Stimulated activated CD4-positive, alpha-beta T cell treated with anti-CD3 and anti-CD28 coated beads, Interleukin-12 subunit alpha, Interleukin-12 subunit beta, amount 100 ng/mL, for 48 hours (primary cell): ENCODE measurements at places on chromosomes 7 and 10.

GRCh38 chr10:72509941-72510340 lies 115.9 kb downstream of the MICU1 start:
- no peak for DNase-seq

DNA sequence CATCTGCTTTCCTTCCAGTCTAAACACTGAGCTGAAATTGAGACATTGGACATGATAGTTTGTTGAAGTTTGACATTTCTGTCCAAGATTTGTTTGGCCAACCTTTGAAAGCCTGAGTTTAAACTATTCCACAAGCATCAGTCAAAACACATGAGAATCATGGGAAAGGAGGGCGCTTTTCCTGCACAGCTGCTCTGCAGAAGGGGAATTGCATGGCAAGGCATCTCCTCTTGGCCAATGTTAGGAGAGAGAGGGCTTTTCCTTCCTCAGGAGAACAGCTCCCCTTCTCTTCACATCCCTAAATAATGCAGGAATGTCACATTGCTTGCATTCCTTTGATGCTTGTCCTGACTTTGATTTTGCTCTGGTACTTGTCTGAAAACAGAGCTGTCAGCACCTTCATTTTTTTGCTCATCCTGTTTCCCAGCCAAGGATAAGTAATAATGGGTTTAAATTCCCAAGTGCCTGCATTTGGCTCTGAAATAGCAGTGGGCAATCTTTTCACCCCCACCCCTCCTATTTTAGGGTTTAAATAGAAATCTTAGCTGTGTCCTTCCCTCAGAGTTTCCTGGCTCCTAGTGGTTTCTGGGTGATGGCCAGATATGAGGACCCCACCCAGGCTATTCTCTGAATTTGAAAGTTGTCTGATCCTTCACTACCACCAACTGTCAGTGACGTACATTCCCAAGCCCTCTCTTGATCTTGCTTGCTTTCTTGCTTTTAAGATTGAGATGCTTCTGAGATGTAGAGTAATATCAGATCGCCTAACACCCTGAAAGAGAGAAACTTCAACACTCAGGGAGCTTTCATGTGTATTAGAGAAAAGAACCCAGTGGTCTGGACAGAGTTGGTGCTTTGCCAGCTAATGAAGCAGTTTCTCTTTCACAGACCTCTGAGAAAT lies 75.2 kb upstream of the NPVF start:
- DNase-seq: no peak

DNA sequence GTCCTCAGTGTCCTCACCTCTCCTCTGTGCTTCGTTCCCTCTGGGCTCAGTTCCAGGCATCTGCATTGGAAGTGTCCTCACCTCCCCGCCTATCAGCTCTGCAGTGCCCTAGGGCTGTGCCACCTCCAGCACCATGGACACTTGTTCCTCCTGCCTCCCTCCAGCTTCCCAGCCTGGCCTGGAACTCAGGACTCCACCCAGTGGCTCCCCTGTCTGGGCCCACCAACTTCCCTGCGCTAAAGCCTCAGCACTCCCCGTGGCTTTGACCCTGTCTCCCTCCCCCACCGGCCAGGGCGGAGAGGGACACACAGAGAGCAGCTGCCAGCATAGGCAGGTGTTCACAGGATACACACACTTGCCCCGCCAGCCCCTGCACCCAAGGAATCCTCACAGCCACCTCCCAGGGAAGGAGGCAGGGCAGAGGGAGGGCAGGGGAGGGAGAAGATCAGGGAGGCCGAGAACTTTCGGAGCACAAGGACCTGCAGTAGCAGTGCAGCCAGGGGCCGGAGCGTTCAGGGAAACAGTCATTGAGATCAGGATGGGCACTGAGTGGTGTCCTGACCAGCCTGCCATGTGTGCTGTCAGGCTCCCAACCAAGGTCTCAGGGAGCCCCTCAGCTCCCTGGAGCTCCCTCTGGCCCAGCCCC lies 31.3 kb downstream of the ANXA8 start:
- no peak for DNase-seq

DNA sequence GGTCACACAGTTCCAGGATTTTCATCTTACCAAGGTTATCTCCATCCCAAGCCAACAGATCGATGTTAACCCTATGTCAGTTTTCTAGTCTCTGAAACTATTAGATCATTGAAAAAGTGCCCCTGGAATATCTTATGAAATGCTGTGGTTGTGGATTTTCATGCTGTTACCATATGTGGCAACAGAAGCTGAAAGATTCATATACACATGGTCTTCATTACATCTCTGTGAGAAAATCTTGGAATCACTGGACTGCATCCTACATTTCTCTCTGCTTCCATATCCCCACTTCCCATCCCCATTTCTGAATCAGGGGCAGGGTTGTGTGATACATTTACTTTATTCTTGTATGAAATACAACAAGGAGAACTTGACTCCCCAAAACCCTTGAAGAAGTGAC lies 146.1 kb downstream of the SLC16A9 start:
- no peak for DNase-seq

- no peak for DNase-seq
Observed at GRCh38 chr10:22049635-22050034, 46.1 kb upstream of the DNAJC1 start.

- no peak for DNase-seq
Observed at GRCh38 chr7:56092789-56093531, at the start of gene PHKG1. Gene PHKG1 (minus strand): TSS chr7:56092952. CDS start chr7:56088941, 4,011 bp downstream.

DNA sequence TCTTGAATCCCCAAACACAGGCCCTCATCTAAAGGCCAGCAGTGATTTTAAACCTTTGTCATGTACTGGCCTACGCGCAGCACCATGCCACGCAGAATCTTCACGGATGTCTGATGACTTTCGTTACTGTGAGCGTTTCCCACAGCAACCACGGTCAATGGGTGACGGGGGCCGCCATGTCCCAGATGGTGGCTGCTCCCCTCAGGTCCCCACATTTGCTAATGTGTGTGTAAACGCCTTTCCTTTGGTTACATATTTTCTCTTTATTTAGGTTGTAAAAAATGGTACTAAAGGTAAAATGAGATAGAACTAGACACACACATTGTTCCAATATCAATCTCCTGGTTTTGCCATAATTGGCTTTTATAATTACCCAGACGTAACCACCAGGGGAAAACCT lies 551.8 kb downstream of the DNAJB6 start:
- no peak for DNase-seq

DNA sequence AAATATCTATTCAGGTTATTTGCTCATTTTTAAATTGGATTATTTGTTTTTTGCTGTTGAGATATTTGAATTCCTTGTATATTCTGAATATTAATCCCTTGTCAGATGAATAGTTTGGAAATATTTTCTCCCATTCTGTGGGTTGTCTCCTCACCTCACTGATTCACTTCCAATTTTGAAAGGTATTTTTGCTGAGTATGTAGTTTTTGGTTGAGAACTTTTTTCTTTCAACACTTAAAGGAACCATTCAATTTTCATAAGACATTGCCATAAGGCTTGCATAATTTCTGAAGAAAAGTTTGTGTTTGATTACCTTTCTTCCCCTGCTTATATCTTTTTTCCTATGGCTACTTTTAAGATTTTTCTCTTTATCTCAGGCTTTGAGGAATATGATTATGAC lies 8.9 kb upstream of the SCRN1 start:
- DNase-seq: no peak

DNA sequence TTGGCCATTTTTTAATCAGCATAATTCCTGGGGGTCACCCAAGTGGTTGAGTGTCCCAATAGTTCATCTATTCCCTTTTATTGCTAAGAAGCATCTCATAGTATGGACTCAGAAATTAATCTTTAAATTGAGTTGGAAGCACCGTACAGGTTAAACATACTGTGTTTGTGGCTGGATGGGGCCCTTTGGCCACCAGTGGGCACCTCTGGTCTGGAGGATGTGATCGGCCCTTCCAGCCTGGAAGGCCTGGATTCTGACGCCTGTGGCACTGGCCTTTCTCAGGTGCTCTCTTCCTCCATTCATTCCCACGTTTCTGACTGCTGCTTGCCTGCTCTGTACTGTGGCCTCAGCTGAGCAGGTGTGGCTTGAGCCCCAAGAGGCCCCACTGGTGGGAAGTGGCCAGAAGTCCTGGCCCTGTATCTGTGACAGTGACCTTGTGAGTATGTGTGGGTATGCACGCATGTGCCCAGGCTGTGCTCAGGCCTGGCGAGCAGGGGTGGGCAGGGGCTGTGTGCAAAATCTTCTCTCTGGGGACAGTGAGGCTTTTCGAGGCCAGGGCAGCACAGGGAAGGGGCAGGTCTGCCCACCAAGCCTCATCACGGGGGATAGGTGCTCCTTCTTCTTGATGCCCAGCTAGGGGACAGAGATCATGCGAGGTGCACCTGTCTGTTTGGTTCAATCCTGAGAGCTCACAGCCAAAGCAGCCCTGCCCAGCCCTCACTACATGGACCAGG lies 30.1 kb downstream of the LDB3 start:
- DNase-seq: no peak

- DNase-seq: no peak
Observed at GRCh38 chr7:39609935-39610263, 13.5 kb upstream of the RALA start.

DNA sequence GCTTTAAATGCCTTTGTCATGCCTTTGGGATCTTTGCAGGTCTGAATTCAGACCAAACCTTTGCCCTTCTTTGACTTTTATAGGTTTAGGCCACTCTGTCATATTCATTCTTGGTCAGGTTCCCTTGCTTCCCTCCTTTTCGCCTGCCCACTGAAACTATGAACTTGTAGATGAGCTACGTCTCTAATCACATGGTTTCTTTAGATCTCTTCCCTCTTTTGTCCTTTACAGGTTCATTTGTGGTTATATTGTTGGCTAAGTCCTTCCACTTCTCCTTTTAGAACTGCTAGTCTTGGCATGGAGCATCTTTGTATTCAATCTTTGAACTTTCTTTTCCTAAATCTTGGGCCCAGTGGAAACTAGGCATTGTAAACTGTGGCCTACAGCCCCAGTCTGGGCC lies 104.0 kb upstream of the ZEB1 start:
- DNase-seq: no peak

DNA sequence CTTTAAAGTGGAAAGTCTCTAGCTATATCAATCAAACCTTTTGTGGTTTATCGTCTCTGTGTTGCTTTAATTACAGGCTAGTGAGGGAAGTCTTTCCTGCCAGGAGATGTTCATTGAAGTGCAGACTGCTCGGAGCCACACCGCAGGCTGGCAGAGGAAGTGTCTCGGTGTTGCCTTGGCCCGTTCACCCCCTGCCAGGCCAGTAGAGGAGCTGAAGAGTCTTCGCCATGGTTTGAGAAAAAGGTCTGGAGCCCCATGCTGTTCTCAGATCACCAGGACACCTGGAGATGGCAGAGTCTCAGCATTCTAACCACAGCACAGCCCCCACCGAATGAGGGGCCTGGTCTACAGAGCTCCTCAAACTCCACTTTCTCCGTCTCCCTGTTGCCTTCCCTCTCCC lies 275.9 kb upstream of the PLPP4 start:
- DNase-seq: no peak

- DNase-seq: no peak
Observed at GRCh38 chr7:48537561-48537960, 366.3 kb downstream of the ABCA13 start.

GRCh38 chr7:75880242-75880641 lies 1.4 kb downstream of the RHBDD2 start:
- DNase-seq: no peak

- peak; percentile 73 for DNase-seq
Observed at GRCh38 chr10:132387764-132388210, 9.2 kb upstream of the PWWP2B start.

- no peak for DNase-seq
Observed at GRCh38 chr7:31875424-31875823, 188.4 kb downstream of the PPP1R17 start.

DNA sequence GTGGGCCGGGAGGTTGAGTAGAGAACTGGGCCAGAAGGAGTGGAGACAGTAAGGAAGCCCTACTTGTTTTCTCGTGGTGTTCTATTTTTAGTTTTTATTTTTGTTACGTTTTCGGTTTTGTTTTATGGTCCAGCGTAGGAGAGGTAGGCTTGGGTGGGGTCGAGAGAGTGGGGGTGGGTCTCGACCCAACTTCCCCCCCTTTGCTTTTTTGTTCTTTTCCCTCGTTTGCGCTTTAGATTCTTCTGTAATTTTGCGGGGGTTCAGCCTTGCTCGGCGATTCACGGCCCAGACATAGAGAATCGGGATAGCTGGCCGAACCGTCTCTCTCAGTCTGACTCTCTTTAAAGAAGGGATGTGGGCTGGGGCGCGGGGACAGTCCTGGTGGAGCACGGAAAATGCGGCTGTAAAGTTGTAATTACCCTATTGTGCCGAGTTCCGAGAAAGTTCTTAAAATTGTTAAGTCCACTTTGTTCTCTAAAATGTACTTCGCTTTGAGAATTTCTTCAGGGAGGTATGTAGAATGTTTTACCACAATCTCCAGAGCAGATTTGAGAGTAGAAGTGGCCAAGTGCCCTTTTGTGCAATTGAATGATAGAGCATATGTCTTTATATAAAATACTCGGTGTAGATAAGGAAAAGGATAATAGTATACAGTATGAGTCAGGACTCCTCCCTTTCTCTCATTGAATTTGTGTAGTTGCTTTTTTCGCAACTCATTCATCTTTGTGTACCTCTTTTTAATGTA lies 816 bp downstream of the DMTF1 start:
- DNase-seq: peak; percentile 32

DNA sequence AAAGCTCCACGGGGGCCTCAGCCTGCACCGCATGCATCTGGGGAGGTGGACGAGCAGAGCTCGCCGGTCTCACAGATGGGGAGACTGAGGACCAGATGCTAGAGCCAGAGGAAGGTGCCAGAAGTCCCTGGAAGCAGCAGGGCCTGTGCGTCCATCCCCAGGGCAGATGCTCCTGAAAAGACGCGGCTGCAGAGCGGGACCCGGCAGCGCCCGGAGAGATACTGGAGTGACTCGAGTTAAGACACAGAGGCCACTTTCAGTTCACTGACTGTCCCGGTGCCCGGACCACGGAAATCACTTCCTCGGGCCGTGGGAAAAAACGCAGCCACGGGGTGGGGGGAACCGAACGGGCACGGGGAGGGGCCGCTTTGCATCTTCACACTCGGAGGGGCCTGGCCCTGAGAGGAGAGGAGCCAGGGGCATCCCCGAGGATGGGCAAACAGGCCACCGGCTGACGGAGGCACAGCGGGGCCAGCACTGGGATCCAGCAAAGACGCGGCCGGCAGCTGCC lies 85.4 kb downstream of the FOXL3 start:
- DNase-seq: no peak

DNA sequence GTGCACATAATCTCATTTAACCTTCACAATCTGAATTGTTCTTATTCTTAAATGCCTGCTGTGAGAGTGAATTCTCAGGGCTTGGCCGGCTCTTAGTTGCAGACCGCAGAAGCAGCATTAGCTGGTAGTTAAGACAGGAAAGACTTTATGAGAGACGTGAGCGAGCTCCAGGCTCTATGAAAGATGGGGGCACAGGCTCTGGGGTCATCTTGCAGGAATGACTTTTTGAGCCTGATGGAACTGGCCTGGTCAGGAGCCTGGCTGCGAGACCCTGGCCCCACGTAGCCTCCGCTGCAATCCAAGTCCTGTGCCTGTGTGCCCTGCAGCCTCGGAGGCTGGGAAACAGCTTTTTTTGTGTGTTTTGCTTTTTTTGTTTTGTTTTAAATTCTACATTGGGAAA lies 958.8 kb upstream of the ZNF722 start:
- DNase-seq: no peak

GRCh38 chr7:136066304-136067143 lies 89.4 kb upstream of the MTPN start:
- no peak for DNase-seq

- DNase-seq: no peak
Observed at GRCh38 chr7:34070511-34071323, 165.4 kb downstream of the BMPER start.
